NCI-H187 (cell line): ENCODE measurements at places on chromosomes 1 and 21.

- no peak for DNase-seq
Observed at GRCh38 chr1:17276568-17276967, 27.7 kb downstream of the PADI3 start.

DNA sequence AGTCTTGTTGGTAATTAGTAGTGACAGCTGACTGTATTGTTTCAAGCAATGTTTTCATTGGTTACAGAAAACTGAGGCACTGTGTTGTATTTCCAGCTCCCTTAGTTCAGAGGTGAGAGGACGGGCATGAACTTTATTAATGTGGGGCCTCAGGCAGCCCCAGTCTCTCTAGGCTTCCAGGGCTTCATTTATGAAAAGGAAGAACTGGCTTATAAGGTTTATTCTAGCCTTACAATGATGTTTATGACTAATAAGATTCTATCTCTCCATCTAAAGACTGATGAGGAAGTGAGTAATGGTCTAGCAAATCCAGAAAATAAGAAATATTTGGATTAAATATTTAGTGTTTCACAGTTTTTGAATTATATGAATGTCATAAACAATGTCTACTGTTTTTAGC, 41.5 kb downstream of the CBS start:
- DNase-seq, result no peak

DNA sequence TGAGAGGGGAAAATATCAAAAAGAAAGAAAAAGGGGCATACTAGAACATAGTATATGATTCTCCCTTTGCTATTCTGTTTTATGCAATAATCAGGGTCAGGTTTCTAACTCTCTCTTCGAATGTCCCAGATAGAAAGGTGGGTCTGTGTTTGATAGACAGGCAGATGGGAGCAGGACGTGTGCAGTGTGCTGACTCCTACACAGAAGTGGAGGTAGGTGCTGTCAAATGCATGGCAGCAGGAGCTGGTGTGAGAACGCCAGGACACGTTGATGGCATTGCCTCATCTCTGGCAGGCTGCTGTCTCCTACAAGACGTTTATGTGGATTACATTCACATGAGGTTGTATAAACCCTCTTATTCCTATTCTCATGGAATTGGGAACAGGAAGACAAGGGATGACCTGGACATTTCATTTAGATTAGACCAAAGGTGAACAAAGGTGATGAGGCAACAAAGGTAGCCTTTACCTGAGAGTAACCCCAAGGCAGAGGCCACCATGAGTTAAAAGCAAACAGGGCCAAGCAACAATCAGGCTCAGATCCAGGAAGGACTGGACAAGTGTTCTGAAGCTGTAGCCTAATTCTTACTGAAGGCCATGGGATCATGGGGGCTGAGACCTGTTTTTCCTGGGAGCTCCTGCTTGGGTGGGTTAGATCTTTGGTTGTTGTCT, 37.8 kb downstream of the KCNK1 start:
- no peak for DNase-seq

- no peak for DNase-seq
Observed at GRCh38 chr1:245486775-245487470, 332.1 kb downstream of the KIF26B start.

DNA sequence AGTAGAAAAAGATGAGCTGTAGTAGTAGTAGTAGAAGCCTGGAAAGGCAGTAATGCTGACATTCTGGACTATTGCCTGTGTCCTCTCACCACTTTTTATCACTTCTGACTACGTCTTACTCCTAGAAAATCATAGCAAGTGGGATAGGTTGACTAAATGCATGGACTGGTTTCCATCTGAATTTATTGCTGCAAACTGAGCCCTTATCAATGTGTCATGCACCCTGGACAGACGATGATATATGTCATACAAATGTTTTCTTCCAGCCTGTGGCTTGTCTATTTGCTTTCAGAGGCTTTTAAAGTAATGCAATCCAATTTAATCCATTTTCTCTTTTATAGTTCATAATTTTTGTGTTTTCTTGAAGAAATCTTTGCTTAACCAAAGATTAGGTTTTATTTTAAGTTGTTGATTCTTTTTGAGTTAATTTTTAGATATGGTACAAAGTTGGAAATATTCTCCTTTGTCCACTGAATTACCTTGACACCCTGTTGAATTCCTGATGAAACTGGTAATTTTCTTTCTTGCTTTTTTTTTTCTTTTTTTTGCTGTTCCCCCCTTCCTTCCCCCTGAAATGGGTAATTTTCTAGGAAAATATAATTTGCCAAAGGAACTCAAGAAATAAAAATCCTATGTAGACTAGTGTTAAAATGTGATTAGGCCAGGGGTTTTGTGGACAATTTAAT, 47.1 kb downstream of the PHACTR4 start:
- DNase-seq, result no peak

DNA sequence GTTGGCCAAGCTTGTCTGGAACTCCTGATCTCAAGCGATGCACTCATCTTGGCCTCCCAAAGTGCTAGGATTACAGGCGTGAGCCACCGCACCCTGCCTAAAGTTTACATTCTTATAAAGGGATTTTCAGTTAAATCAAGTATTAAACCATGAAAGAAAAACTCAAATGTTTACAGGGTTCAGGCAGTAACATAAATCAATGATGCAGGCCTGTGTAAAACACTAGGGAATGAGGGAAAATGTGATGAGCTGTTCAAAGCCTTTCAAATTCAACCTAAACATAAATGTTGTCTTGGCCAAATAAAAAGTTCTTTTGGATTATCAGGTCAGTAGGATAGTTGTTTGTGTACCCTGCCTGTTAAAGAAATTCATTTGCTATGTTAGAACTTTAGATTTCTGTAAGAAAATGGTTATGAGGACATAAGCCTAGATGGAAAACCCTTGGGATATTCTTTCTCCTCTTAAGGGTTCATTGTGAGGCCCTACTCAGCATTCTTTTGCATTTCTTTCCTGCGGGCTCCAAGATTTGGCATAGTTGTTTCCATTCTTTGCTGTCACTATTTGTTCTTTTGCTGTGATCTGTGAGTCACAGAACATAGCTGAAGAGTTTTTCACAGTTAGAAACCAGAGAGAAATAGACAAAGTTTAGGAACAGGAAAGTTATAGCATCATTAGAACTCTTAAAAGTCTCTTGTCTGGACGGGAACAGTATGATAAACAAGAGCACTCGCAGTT, 8.9 kb upstream of the ZRANB2 start:
- no peak for DNase-seq

DNA sequence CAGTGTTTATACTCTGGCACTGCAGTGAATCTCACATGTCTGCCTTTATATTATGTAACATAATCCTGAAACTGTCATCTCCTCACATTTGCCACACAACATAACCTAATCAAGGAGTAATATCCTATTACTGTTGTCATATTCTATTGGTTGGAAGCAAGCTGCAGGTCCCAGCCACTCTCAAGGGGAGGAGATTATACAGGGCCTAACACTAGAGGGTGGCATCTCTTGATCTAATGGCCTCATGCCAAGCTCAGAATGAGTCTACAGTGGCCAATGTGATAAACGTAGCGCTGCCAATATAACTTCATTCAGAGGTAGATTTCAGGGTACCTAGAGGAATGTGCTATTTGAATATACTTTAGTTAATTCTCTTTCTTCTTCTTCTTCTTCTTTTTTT, 166.8 kb downstream of the BACH1 start:
- DNase-seq, result no peak

DNA sequence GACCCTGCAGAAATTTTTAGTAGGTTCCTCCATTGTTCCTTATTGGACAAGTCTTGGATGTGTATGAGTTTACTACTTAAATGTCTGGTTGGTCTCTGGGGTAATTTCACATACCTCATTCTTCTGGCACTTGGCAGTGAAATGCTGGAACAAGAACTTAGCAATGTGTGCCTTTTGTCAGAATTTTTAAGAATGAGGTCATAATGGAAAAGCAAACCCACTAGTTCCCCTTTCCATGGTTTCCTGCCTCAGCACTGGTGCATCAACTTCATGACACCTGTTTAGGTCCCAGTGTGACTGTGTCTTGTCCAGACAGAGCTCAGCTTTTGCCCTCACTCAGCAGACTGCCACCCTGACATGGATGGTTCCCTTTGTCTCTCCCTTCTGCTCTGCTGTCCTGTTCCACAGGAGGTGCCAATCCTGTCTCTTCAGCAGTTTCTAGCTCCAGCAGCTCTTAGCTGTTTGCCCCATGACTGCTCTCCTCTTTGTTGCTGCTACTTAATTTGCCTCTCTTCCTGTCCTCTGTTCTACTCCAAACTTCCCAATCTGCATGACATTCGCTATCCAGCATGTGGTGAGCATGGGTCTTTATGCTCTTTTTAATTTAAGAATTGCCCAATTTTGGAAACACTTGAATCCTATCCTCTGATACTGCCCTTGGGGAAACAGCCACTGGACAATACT, 135.6 kb downstream of the CYYR1 start:
- no peak for DNase-seq

DNA sequence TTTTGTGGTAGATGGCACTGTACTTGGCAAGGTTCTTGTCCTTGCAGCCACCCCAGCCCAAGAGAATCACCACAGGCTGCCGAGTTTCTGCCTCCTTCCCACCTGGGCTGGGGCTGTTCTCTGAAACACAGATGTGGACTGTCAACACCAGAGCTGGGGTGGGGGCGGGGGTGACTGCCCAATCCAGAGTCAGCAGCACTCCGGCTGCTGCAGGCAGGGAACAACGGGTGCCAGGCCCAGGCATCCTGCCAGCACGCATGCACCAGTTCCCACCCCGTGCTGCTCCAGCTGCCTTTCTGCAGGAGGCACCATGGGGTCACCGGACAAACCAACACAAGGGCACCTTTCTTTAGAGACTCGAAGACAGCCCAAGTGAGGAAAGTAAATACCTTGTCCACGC, 14.1 kb downstream of the TMEM53 start:
- DNase-seq, result no peak

DNA sequence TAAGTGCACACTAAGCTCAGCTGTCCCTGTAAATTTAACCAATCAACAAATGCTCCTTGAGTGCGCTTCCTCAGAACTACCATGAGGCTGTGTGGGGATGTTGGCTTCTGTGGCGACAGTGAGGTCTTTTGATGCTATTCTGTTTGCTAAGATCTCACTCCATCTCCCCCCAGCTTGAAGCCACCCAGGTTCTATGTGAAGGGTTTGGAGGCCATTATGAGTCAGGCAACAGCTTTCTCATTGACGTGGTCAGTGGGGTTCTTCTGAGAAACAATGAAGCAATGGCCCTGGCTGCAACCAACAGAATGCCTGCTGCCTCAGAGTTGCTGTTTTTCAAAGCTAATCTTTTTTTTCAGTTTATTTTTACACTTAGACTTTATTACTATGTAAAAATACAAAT, 205.5 kb downstream of the PTBP2 start:
- DNase-seq, result no peak
